Pulmonary artery endothelial cell (primary cell): ENCODE measurements at places on chromosomes 13 and 19. TPM values are rescaled to one million over a fixed set of nuclear protein-coding genes. Genes with fewer than 3 reads are reported as not detected.

Gene CD177
- not detected in 2 replicates for total RNA-seq

Gene LGALS4
- not detected in 2 replicates for total RNA-seq

Gene LILRB4
- total RNA-seq, result not detected in 2 replicates

DNA sequence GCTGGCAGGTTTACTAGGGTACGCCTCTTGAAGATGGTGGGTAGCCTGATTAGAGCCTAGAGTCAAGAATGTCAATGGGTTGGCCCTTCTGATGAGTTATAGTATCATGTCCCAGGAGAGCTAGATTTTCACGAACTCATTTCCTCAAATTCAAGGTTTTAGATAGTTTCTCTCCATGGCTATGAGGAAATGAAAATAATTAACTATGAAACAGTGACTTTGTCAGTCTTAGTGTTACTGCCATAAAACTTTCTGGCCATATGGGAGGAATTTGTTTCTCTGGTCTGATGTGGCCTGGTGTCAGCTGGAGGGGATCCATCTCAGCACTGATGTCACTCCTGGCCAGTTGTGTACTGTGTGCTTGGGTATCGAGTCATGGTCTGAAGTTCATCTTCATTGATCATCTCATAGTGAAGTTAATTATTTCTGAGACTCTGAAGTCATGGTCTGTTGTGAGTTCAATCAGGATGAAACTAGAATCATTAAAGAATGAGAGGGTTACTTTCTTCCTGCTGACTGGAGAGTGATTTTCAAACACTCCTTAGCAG is 49.4 kb upstream of the TNFSF11 start:
- DNase-seq, result no peak

- DNase-seq, result no peak
Observed at GRCh38 chr13:68185444-68186141, 955.5 kb upstream of the PCDH9 start.

DNA sequence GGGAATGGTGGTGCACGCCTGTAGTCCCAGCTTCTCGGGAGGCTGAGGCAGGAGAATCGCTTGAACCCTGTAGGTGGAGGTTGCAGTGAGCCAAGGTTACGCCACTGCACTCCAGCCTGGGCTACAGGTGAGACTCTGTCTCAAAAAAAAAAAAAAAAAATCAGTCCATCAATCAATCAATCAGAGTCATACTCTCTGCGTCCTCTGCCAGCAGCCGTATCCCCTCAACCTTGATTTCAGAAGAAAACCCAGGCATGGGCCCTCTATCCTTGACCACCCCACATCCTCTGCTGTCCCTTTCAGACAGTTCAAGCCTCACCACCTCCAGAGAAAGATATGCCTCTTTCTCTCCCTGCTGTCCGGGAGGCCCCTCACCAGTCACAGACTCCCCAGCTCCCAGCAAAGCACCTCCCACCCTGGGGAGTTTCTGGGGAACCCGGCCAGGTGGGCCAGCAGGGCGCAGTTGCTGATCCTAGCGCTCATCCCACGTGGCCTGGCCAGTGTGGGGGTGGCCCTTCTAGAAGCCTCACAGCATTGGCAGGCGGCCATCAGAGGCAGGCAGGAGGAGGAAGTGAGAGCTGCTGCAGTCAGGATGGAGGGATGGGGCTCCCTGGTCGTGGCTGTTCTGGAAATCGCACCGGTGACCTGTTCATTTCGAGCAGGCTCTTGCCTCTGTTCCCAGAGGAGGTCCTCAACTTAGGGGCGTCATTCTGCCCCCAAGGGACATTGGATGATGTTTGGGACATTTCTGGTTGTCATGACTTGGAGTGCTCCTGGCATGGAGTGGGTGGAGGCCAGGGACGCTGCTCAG is 10.2 kb upstream of the JSRP1 start:
- peak; percentile 47 for DNase-seq

GRCh38 chr13:40456979-40457553 is 209.4 kb downstream of the FOXO1 start:
- DNase-seq, result no peak
